ENCODE measurements at places on chromosomes 3 and 15.

- DNase-seq = no peak
These were observed 499.6 kb upstream of the CCDC54 start for GRCh38 chr3:106877627-106878026.

DNA sequence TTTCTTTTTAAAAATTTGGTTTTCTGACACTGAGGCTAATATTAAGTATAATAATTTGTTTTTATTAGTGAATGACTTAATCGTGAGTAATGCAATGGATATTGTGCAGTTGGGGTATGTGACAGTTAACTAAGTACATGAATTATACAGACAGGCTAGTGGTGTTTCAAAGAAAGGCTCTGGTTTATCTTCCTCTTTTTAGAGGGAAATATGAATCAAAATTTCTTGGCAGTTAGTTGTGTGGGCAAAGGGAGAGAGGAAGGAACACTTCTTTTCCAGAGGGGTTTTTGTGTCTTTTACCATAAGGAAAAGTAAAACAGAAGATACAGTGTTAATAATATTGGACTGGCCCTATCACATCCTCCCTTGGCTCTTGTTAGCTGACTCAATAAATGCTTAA lies 2.7 kb downstream of the ZNF654 start:
- no peak for DNase-seq

DNA sequence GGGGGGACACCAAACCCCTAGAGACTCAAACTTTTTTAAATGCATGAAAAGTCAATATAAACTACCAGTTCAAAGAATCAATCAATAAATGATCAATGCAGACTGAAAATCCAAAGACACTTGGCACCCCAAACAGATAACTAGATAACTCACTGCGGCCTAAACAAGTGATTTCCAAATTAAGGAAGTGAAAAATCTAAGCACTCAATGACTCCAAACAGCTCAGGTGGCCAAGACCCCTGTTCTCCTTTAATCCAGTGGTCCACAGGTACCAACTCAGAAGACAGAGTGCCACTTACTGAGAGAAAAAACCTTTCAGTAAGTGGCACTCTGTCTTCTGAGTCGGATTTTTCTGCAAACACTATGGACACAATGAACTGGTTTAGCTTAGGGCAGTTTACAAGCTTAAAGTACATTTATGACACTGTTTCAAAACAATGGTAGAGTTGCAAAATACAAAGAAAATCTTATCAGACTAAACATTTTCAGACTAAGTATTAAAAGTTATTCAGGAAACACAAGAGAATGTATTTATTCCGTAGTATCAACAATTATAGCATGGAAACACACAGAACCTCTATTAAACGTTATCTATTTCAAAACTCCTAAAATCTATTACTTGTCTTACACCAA lies 4.7 kb downstream of the DLG1 start:
- no peak for DNase-seq

- no peak for DNase-seq
These were observed 1403.1 kb upstream of the ALCAM start for GRCh38 chr3:103963599-103963998.

DNA sequence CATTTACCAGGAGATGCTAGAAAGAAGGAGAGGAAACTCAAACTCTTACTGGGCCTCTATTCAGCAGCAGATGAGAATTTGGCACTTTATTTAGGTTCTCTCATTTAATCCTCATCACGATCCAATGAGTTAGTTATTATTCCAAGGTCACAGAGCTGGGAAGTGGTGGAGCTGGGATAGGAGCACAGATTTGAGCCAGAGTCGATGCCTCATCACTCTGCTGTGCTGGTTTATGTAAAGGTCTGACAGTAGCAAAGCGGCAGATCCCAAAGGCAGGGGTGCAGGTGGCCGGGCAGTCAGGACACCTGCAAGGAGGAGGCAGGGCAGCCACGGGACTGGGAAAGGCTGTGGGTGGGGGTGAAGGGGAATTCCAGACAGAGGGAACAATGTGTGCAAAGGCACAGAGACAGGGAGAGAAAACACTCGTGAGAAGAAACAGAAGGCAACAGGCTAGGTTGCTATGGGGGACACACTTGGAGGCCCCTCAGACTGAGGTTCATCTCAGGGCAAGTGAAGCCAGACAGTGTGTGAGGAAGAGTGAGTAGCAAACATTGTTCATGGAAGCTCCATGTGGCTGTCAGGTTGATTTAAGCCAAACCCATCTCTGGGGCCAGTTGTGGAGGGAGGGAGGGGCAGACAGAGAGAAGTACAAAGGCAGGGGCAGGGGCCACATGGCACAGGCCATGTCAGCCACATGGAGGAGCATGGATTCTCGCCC lies 26.8 kb downstream of the RAB6B start:
- no peak for DNase-seq

- no peak for DNase-seq
These were observed 281.0 kb upstream of the NR2E3 start for GRCh38 chr15:71529361-71529760.

- DNase-seq = no peak
These were observed 294.8 kb upstream of the NR2E3 start for GRCh38 chr15:71515375-71516186.

- no peak for DNase-seq
These were observed 397.9 kb upstream of the GOLIM4 start for GRCh38 chr3:168493412-168494205.

GRCh38 chr3:11328196-11328945 lies 56.2 kb downstream of the ATG7 start:
- DNase-seq = no peak

- DNase-seq = peak; percentile 77
These were observed 68.4 kb upstream of the CHRNB4 start for GRCh38 chr15:78709263-78709882.

- DNase-seq = no peak
These were observed 190.5 kb upstream of the CMC1 start for GRCh38 chr3:28050885-28051284.

DNA sequence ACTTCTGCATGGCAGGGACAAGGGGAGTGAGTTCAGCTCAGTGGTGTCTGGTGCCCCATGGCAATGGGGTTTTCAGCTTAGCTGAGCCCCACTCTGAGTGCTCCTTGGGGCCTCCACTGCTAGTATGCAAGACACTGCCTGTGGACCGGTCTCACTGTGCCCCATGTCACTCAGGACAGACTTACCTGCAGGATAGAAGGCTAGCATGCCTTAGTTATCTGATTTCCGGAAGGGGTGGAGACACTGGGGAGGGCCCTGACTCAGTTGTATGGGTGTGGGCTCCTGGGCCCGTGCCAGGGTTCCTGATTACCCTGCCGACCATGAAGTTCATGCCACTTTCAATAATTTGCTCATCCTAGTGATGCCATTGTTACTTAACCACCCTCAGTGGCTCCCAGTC lies 4.3 kb upstream of the SLC6A20 start:
- DNase-seq = no peak

DNA sequence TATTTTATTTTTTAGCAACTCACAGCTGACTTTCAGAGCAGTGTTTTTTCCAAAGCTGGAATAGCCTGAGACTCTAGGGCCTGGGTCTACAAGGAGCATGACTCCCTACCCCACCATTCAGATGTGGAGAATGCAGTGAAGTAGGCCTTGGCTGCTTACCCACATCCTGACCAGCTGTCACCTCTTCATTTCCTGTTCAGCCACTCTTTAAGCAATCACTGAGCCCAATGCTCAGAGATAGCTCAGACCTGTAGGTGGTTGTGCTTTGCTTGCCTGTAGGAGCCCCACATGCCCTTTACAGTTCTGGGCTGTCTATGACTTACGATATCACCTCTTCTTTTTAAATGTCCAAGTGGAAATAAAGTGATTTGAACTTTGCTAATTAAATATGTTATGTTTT lies 148.1 kb downstream of the NEK11 start:
- no peak for DNase-seq

- no peak for DNase-seq
These were observed 317.8 kb upstream of the AGTR1 start for GRCh38 chr3:148379763-148380382.

DNA sequence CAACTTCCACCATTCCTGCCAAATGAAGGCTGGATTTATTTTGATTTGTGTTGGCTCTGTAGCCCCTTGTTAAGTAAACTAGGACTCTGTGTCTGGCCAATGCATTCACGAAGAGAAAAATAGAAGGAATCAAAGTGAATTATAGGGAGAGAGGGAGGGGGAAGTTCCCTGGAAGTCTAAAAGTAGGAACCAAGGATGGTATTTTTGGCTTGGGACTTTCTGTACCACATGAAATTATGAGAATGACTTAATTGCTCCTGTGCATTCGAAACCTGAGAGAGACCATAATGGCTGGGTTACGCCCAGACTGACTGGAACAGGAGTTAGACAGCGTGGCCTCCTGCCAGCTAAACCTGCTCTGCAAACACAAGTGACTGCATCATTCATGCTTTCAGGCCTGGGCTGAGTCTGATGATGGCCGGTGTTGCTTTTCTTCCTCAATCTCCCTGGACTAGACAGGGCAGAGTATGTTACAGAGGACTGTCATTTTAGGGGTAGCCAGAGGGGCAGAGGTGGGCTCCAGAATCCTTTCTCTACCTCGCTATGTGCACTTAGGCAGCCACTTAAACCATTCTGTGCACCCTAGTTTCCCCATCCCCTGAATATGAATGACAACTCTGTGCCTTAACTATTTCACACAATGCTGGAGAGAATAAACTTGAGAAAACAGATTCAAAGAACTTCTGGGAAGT lies 58.9 kb downstream of the MYO1E start:
- peak; percentile 38 for DNase-seq

GRCh38 chr15:49721091-49721490 lies 100.2 kb downstream of the DTWD1 start:
- no peak for DNase-seq

DNA sequence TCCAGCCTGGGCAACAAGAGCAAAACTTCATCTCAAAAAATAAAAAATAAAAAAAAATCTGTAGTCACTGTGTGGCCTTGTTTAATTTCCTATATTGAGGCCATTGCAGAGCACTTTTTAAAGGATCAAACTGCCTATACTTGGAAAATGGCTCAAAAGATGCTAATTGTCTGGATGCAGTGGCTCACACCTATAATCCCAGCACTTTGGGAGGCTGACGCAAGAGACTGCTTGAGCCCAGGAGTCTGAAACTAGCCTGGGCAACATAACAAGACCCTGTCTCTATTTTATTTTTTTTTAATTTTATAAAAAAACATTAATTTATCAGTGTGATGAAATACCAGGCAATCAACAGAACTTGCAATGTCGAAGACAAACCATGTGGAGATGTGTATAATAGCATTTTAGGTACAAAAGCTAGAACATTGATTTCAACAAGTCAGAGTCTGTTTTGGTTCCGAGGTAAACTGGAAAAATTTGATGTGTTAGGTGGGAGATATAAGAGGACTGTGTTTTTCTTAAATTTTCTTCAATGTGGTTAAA lies 47.0 kb upstream of the SETD2 start:
- no peak for DNase-seq

GRCh38 chr15:78810003-78810361 lies 1.3 kb downstream of the ADAMTS7 start:
- DNase-seq = no peak

GRCh38 chr3:192820161-192820560 lies 92.8 kb upstream of the FGF12 start:
- no peak for DNase-seq

DNA sequence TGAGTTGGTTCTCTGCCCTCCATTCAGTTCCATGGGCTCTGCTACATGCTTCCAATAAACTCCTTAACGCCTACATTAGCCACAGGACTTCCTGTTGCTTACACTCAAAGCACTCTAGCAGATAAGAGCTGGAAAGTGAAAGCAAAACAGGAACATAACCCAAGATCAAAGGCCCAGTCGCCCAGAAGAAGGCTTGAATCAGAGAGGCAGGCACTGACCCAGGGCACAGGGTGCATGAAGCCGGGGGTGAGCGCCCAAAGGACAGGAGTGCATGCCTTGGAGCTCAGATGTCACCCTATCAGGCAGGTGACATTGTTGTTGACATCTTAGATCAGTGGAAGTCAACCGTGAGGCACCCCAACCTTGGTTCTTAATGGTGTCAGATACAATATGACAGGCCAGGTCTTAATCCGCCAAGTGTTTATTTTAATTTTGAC lies 235.1 kb downstream of the UACA start:
- peak; percentile 31 for DNase-seq

DNA sequence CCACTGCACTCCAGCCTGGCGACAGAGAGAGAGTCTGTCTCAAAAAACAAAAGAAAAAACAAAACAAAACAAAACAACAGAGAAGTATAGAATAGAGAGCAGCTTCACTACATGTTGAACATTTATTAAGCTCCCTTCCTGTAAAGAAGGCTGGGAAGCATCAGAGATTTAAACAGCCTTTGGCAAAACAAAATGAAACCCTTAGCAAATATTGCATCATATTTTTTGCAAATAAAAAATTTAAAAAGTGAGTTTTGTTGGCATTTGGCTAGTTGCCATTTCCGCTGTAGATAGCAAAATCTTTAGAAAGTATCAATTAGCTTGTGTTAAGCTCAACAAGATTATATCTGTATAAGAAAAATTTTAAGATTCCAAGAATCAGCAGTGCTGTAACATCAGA lies 151.2 kb downstream of the SERPINI1 start:
- DNase-seq = no peak

DNA sequence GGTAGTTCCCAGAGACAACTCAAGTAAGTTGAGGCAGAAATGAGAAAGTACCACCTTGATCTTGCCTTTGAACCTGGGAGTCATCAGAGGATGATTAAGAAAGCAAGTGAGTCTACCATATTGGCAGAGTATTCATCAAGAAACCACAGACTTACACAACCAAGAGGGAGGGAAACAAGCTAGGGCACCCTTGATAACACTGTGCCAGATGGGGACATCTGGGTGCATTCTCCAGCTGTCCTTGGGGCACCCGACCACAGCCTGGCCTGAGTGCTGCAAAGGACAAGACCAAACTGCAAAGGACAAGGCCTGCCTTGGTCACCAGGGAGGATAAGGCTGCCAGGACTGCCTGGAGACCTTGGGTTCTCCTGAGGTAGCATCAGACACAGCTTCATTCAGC lies 553.6 kb downstream of the EPHB1 start:
- no peak for DNase-seq

DNA sequence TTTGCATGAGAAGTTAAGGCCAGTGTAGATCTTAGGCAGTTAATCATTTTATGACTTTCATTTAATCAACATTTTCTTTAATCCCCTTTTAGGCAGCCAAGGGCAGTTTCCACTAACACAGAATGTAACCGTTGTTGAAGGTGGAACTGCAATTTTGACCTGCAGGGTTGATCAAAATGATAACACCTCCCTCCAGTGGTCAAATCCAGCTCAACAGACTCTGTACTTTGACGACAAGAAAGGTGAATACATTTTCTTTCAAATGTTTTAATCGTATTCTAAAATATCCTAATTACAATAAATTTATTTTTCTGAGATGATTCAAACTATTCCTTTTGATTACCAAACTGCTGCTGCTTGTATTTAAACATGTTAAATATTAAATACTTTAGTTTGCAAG lies 843.2 kb downstream of the CADM2 start:
- no peak for DNase-seq

GRCh38 chr15:22815766-22816165 lies 22.7 kb upstream of the NIPA2 start:
- no peak for DNase-seq

- no peak for DNase-seq
These were observed 527.2 kb downstream of the FOXP1 start for GRCh38 chr3:71056327-71056726.

GRCh38 chr3:35079403-35079802 lies 559.9 kb upstream of the ARPP21 start:
- DNase-seq = no peak

Measured in liver (tissue), 10 donors.